ENCODE measurements at places on chromosomes 2 and 18.

DNA sequence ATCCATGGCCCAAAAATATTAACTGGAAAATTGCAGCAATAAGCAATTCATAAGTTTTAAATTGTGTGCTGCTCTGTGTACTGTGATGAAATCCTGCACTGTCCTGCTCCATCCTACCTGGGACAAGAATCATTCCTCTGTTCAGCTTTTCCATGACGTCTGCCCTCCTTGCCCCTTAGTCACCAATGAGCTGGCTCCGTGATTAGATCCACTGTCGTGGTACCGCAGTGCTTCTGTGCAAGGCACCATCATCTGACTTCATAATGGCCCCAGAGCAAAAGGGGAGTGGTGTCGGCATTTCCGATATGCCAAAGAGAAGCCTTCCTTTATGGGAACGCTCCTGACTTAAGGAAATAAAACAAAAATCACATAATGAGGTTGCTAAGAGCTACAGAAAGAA lies 3.4 kb upstream of the FAHD2A start:
- no peak for DNase-seq

- DNase-seq = no peak
These were observed 78.9 kb upstream of the LMAN1 start for GRCh38 chr18:59437851-59438569.

- no peak for DNase-seq
These were observed 102.6 kb downstream of the TNS1 start for GRCh38 chr2:217900010-217900779.

GRCh38 chr2:183029219-183029618 lies 9.0 kb downstream of the NCKAP1 start:
- DNase-seq = no peak

GRCh38 chr2:204199357-204199756 lies 262.8 kb downstream of the ICOS start:
- no peak for DNase-seq

- DNase-seq = no peak
These were observed 215.6 kb upstream of the PID1 start for GRCh38 chr2:229486673-229487072.

GRCh38 chr2:206192157-206192556 lies 32.5 kb downstream of the EEF1B2 start:
- no peak for DNase-seq

DNA sequence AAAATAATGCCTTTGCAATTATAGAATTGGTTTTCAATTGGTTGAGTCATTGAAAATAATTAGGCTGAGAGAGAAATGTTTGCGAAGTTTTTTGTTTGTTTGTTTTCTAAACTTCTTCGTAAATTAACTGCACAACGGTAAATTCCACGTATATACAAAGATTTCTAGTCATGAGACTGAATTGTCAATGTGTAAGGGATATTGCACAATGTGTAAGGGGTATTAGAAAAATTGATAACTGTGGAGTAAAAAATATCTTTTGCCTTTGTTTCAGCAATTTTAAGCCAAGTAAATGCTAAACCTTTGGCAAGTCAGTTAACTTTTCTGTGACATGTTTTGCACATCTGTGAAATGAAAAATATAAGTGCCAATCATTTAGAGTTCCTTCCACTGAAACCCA lies 606.0 kb downstream of the TMEM182 start:
- DNase-seq = no peak

- no peak for DNase-seq
These were observed 36.6 kb upstream of the AAK1 start for GRCh38 chr2:69680001-69680675.

GRCh38 chr2:171995586-171995985 lies 4.2 kb upstream of the METAP1D start:
- no peak for DNase-seq

GRCh38 chr2:158746488-158746887 lies 48.6 kb upstream of the DAPL1 start:
- no peak for DNase-seq

GRCh38 chr2:100135415-100135814 lies 7.0 kb downstream of the AFF3 start:
- DNase-seq = no peak

DNA sequence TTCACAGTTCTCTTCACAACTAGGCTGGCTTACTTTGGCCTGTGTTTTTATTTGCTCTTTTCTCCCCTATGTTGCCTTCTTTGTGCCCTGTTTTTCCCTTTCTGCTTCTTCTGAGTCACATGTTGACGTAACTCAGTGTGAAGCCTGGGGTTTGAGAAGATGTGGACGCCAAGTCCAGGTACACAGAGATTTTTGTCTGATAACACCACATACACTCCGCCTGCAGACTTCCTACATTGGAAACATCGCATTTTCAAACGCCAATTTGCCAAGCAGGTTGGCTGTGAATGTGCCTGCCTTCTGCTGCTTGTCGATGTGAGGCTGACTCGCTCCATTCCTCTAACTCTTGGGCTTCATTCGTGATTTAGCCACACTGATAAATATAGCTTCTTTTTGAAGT lies 62.6 kb upstream of the FN1 start:
- no peak for DNase-seq

DNA sequence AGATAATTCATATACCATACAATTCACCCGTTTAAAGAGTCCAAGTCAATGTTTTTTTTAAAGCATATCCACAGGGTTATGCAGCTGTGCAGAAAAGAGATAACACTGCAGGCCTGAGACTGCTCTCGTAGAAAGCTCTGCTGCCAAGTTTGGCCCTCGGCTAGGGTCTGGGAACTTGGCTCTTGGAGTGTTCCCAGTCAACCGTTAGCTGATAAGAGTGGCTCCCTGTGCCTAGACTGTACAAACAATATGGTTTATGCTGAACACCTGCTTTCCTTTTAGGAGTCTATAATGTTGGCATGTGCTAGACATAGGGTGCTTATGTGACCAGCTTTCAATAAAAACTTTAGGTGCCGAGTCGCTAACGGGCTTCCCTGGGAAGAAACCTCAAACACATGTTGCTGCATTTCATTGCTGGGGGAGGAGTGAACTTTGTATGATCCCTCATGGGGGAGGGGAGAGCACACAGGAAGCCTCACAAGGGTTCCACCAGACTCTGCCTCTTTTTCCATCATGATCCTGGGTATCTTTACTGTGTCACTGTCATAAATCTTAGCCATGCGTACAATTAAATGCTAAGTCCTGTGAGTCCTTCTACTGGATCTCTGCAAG lies 34.7 kb downstream of the RFX8 start:
- no peak for DNase-seq

DNA sequence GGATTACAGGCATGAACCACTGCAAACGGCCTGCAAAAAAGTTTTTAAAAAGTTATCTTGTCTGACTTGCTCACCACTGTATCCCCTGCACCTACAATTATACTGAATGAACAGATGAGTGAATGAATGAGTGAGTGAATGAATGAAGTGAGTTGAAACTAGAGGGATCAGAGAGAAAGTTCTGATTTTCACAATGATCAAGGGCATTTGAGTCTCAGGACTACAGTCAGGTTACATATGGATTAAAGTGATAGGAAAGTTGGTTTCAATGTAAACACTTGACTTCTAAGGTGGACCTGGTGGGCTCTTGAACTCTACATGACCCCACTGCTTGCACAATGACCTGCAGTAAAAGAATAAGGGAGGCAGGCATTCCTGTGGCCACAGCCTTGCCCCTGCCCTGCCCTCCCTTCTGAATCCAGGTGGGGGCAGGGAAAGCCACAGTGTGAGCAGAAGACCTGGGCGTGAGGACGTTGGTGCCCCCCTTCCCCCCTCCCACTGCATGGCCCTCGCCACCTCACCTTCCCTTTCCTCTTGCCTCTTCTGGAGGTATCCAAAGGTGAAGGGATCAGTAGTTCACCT lies 10.7 kb downstream of the C2orf80 start:
- no peak for DNase-seq

- peak; percentile 14 for DNase-seq
These were observed 93.9 kb downstream of the DGKD start for GRCh38 chr2:233448220-233448559.

DNA sequence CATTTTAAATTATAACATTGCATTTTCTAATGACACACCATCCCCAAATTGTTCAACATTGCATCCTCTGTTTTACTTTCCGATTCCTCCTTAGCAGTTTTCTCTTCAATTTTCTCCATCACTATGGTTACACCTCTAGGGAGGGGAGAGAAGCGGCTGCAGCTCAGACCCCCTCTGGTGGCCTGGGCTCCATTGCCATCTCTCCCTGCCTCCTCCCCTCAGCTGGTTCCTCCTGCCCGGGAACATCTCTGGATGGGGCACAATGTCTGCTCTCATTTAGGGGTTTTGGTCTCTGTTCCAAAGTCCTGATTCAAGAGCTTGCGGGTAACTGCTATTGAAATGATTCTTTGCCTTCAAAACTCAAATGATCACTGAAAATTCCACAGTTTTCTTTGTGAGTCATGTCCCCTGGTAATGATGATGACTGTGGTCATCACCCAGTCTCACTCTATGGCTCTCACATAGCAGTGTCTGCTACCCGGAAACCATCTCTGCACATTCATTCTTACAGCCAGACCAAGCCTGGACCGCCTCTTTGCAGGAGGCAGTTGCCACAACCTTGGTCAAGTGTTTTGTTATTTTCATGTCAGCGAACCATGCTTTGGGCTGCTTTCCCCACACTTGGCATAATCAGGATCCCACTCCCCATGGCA lies 263.9 kb downstream of the ALPK2 start:
- DNase-seq = no peak

GRCh38 chr18:76544511-76545345 lies 49.7 kb upstream of the ZNF516 start:
- no peak for DNase-seq

DNA sequence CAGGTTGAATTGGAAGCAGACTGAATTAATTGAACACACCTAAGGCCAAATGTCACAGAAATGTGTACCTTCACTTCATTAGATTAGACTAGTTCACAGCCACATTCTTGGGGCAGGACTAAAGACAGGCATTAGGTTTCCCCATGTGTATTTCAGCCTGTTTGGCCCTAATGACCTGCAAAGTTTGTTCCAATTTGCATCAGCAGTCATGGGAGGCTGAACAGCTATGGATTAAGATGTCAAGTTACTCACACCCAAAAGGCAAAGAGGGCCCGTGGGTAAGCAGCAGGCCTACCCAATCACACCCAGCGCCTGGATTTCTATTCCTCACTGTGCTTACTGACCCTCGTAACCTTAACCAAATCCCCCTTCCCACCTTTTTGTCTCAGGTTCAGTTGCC lies 99.6 kb upstream of the RIOK3 start:
- no peak for DNase-seq

DNA sequence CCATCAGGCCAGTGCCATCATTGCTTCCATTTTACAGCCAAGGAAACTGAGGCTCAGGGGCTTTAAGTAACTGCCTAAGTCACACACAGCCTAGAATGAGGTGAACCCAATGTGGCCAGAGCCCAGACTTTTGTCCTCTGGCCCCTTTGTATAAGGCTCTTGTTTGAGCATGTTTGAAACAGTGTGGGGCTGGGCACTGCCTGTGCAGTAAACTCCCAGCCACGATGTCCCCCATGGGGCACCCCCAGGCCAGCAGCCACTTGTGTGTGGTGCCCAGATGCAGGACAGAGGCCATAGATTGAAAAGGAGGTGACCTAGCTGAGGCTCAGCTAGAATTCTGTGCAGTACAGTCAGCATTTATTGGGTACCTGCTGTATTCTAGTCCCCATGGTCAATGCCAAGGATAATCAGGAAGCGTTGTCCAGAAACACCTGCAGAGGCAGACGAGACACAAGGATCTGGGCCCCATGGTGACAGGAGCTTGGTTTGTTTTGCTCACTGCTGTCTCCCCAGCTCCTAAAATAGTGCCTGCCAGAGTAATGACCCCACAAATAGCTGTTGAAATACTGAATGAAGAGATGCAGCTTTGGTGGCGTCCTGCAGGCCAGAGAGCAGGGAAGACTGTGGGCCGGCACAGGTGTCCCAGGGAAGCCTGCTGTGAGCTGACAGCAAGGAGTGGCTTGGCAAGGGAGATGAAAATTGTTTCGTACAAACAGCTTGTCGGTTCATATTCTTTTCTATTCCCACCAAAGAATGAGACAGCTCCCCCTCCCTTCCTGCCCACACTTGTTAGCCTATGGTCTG lies 160.7 kb downstream of the LDLRAD4 start:
- DNase-seq = no peak

DNA sequence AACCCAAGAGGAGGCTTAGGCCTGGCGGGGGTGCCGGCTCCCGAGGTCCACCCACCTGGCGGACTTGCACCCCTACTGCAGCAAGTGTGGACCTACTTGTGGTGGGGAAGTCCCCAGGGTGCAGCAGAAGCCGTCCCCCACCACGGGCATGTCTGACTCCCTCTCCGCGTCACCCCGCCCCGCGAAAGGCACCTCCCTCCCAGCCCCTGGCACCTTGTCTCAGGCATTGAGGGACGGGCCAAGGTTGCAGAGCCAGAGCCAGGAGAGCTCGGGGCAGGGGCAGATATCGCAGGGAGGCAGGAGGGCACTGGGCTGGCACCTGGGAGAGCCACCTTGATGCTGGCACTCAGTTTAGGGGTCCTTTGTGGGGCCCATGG lies 19.0 kb downstream of the CROCC2 start:
- peak; percentile 24 for DNase-seq

DNA sequence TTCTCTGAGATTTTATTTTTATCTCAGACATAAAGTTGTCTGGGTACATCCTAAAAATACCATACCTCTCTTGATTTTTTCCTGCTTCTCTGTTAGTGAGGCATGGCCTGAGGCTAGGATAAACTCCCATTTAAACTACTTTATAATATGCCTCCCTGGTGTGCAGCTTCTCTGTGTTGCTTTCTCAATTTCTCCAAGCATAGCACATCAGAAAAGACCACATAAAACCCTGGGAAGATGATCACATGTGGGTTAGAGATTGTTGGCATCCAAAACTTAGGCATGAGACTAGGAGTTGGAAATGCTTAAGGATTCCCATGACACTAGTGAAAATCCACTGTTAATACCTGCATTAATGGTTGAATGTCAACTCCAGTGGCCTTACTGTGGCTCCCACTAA lies 254.6 kb downstream of the RND3 start:
- no peak for DNase-seq

DNA sequence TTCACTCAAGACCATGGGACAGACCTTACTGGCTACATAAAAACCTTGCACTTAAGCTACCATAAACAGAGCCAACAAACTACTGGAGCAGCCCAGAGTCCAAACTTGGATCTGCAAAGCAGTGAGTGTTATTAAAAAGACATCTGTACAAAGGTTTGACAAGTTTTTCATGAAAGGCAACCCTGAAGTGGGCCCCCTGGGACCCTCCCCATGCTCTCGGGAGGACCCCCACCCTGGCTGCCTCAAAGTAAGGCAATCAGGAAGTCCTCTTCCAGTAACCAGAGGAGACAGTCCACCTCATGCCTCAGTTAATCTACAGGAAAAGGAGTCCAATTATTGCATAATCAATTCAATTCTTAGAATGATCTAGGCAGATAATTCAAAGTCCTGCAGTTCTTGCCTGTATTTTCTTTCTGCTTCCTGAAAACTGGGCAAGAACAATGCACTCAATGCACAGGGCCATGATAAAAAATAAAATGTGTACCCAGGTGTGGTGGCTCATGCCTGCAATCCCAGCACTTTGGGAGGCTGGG lies 69.7 kb downstream of the TBC1D8 start:
- no peak for DNase-seq

- no peak for DNase-seq
These were observed 13.1 kb downstream of the ORC2 start for GRCh38 chr2:200950378-200950777.

- no peak for DNase-seq
These were observed 21.1 kb downstream of the NFE2L2 start for GRCh38 chr2:177243476-177243875.

Measured in stimulated activated CD4-positive, alpha-beta T cell treated with anti-CD3 and anti-CD28 coated beads, Interleukin-2, amount 100 ng/mL, for 24 hours (primary cell).